ENCODE measurements at places on chromosomes 7 and 10.

GRCh38 chr7:39950473-39951225 is 593 bp downstream of the CDK13 start:
- DNase-seq: peak; percentile 54

DNA sequence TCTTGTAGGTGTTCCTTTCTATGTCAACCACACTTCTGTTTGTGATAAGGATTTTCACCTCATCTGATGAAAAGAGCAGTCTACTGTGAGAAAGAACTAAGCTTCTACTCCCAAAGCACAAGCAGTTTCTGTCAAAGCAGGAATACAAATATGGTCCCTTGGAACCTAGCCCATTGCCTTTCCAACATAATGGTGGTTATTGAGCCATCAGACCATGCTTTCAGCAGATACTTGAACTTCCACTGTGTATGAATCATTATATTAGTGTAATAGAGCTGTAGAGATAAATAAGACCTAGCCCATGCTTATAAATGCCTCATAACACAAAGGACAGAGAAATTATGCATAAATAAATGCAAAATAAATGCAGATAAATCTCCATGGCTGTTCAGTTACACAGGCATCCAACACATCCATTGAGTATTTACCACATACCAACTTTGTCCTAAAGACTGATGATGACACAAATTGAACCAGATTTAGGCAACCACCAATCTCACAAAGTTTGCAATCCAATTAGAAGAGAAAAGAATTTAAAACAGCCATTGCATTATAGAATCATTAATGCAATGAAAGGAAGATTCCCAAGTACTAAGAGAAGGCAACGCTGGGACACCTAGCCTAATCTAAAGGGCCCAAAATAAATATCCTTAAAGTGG is 729.4 kb upstream of the C7orf33 start:
- DNase-seq: no peak

- DNase-seq: no peak
Measured at GRCh38 chr10:70920519-70920918, 32.2 kb upstream of the PCBD1 start.

GRCh38 chr7:12052211-12052610 is 158.9 kb upstream of the TMEM106B start:
- DNase-seq: no peak

DNA sequence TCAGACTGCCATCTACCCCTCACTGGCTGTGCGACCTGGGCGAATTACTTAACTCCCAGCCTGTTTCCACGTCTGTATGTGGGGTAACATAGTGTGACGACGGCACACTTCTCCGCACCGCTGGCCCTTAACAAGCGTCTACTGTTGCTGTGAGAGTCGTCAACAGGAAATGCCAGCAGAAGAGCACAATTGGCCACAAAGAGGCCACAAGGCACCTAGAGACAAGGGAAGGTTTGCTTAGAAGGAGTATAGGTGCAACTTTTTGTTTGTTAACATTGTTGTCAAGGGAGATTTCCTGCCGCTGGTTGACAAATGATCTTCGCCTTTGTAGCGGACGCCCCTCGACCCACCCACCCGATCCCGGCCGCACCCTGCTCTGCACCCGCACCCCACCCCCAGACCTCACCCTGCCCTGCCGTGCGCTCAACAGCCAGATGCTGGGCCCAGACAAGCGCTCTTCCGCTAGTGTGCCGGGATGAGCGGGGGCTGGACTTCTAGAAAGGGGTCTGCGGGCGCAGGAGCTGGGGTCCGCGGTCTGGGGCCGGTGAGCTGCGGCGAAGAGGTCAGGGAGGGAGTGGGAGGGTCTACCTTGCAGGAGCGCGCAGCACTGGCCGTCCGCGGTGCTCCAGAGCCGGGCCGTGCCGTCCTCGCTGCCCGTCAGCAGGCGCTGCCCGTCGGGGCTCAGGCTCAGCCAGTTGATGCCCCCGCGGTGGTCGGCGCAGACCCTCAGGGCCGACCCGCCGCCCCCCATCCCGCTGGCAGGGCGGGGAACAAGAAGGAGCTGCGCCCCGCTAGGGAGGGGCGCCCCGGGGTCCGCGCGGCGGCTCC is 785 bp downstream of the WDR86 start:
- peak; percentile 59 for DNase-seq

- no peak for DNase-seq
Measured at GRCh38 chr10:5355594-5356301, 9.0 kb upstream of the UCN3 start.

- no peak for DNase-seq
Measured at GRCh38 chr7:109782806-109783205, 1213.1 kb downstream of the DNAJB9 start.

DNA sequence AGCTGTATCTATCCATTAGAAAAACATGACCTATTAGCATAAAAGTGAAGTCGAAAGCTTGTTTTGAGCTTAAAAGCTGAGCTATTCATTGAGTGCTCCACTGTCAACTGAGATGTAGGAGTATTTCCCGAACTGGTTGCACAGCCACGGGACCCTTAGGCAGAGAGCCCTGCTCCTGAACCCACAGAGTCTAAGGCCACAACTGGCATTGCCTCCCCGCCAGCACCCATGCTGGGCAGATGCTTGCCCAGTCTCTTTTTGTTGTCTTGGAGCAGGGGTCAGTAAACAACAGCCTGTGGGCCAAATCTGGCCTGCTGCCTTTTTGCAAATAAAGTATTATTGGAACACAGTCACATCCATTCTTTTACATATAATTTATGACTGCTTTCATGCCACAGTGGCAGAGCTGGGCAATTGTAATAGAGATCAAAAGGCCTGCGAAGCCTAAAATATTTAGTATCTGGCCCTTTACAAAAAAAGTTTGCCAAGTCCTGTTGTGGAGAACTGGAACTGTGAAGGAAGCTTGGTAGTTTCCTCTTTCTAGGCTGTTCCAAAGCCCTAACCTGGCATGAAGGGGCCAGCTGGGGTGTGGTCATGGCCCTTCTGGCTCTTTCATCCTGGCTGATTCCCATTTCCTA is 58.4 kb upstream of the WAPL start:
- no peak for DNase-seq

DNA sequence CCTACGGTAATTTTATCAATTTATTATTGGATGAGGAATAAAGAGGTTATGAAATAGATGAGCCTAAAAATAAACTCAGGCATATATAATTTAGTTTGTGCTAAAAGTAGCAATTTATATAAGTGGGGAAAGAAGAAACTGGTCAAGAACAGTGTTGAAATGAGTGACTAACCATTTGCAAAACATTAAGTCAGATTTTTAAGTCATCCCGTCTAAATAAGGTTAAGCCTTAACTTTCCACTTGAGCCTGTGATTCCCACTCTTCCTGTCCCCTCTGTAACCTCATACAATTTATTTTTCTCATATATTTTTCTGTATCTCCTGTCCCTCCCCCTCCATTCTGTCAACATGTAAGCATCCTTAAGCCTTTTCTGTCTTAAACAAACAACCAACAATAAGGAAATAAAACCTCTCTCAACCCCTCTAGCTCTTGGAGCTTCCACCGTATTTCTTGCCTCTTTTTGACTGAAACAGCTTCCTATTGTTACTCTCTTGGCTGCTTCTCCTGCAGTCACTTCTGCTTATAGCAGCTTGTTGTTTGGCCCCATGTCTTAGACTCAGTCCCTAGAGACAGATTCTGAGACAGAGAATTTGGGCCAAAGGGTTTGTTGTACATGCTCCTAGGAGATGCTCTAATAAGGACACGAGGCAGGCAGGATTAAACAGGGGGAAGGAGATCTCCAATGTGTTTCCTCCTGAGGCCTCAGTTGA is 109.7 kb downstream of the GNAI1 start:
- DNase-seq: no peak

- DNase-seq: peak; percentile 4
Measured at GRCh38 chr10:17805921-17806577, 3.1 kb upstream of the MRC1 start.

DNA sequence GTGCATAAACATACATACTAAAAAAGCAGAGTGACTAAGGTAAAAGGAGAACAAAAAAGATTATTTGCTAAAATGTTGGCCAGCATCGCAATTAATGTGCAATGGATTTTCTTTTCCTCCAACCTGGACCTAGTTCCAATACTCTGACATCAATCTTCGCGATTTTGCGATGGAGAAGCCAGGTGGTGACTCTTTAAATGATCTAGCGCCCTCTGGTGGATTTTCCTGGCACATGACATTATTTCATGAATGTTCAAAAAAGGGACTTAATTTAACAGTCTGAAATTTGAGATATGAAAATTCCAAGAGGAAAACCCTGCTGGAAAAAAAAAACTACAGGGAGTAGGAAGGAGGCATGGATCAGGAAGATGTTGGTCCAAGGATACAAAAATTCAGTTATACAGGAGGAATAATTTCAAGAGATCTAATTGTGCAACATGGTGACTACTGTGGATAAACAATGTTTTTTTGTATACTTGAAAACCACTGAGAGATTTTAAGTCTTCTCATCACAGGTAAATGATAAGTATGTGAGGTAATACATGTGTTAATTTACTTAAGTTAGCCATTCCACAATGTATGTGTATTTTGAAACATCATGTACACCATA is 4.3 kb upstream of the KCNMA1 start:
- peak; percentile 53 for DNase-seq

DNA sequence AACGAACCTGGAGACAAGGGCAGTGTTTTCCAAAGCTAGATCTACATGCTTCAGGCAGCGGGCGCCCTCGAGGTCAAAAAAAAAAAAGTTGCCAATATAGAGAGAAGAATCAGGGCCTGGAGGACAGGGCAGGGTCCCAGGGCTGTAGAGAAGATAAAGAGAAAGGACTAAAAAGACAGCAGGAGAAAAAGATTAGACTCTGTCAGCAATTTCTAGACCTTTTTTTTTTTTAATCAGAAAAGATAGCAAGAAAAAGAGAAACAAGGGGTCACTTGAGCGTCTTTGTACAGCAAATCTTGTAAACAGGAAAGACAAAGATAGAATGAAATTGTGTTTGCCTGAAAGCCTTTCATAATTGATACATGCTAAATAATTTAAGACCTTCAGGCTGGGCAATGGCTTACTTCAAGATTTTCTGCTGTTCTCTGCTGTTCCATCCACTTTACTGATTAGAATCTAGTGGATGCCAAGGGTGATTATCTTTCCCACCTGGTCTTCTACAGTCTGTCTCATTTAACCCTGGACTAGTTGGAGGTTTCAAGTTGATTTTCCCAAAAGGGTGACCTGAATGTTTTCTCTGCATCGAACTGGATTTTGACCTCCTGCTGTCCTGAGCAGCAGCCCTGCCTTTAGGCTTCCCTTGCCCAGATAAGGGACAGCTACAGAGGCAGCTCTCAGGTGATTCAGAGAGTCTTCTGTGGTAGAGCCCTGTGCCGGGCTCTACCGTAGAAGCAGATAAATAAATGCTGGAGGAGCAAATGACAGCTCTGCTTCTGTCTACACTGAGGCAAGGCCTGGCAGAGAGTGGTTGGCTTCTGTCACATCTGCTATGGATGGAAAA is 5.1 kb downstream of the LMOD2 start:
- DNase-seq: no peak

DNA sequence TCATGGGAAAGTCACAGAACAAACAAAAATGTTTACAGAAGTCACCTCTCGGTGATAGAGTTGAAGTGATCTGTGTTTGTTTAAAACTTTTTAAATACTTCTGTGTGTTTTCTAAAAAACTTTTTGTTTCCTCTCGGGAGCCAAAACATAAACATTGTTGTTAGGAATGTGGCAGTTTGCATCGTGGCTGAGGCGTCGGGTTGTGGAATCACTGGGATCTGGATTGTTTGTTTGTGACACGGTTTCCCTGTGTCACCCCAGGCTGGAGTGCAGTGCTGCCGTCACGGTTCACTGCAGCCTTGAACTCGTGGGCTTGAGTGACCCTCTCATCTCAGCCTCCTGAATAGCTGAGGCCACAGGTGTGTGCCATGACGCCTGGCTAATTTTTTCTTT is 29.0 kb upstream of the SUN1 start:
- no peak for DNase-seq

- peak; percentile 59 for DNase-seq
Measured at GRCh38 chr10:103053659-103054581, 135.8 kb downstream of the CNNM2 start.

DNA sequence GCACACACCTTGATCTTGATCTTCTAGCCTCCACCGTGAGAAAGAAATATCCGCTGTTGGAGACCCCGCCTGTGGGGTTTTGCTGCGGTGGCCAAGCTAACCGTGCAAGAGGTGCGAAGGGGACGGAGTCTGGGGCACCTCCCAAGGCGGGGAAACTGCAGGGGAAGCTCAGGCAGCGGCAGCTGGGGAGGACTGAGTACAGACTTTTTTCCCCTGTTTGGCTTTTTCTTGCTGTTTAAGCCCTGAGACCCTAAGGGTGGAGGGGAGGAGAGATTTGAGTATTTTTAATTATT is 108.0 kb downstream of the DNAJB6 start:
- DNase-seq: no peak

- no peak for DNase-seq
Measured at GRCh38 chr7:36155811-36156361, 2.8 kb downstream of the EEPD1 start.

DNA sequence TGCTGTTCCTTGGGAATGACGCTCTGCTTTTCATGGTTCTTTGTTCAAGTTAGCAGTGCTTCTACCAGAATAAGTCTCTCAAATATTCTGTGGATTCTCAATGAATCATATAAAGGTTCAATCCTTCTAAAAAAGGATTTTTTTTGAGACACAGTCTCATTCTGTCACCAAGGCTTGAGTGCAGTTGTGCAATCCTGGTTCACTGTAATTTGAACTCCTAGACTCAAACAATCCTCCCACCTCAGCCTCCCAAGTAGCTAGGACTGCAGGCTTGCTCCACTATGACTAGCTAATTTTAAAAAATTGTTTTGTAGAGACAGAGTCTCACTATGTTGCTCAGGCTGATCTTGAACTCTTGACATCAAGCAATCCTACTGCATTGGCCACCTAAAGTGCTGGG is 64.9 kb upstream of the RELN start:
- DNase-seq: no peak

DNA sequence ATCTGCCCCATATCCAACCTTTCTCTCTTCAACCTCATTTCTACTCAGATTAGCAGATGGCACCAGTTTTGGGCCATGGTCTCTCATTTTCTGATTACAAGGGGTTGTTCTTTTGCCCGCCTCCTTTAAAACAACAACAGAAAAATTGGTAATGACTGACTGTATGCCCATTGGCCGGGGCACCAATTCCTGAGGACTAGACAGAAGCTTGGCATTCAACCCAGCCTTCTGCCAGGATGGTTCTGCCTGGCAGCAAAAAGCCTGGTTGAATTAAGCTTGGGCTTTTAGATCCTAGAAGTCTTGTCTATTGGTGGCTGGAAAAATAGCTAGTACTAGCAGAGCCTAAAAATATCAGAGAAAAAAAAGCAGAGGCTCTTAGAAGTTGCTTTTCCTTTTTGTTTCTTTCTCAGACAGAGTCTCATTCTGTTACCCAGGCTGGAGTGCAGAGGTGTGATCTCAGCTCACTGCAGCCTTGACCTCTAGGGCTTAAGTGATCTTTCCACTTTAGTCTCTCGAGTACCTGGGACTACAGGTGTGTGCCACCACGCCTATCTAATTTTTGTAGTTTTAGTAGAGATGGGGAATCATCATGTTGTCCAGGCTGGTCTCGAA is 402.6 kb downstream of the AUTS2 start:
- no peak for DNase-seq

- DNase-seq: no peak
Measured at GRCh38 chr7:94028768-94029167, 24.6 kb upstream of the BET1 start.

All from CD4-positive, alpha-beta T cell treated with Interleukin-6 for 4 hours (primary cell).